ENCODE measurements at places on chromosomes 3 and 15.

DNA sequence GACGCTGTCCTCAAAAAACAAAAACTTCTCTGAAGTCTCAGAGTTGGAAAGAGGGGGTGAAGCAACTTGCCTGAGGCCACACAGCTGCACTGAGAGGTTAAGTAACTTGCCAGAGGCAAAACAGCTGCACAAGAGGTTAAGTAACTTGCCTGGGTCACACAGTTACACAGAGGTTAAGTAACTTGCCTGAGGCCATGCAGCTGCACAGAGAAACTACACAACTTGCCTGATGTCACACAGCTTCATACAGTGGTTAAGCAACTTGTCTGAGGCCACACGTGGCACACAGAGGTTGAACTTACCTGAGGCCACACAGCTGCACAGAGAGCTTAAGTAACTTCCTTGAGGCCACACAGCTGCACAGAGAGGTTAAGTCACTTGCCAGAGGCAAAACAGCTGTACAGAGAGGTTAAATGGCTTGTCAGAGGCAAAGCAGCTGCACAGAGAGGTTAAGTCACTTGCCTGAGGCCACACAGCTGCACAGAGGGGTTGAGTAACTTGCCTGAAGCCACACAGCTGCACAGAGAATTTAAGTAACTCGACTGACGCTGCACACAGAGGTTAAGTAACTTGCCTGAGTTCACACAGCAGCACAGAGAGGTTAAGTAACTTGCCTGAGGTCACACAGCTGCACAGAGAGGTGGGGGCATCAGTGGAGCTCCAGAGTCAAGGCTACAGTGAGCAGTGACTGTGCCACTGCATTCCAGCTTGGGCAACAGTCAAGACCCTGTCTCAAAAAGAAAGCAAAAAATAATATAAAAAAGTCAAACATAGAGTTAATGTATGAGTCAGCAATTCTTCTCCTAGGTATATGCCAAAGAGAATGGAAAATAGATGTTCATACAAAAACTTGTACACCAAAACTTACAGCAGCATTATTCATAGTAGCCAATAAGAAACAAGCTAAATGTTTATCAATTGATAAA is 12.0 kb upstream of the ACAD9 start:
- no peak for DNase-seq

DNA sequence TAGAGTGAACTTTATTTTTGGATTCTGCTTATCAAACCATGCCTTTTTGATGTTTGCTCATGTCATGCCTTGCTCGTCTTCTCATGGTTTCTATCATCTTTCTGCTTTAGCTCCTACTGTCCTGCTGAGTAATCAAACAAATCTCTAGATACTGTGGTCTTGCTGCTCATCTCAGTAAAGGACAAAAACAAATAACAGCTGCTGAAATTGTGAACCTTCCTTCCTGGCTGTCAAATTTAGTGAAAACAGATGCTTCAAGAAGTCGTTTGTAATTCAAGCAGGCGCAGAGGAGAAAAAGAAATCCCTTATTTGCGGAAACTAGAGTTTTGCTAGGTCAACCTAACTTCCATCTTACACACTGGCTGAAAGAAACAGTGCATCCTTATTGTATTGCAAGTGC is 616.1 kb upstream of the ALCAM start:
- DNase-seq = no peak

DNA sequence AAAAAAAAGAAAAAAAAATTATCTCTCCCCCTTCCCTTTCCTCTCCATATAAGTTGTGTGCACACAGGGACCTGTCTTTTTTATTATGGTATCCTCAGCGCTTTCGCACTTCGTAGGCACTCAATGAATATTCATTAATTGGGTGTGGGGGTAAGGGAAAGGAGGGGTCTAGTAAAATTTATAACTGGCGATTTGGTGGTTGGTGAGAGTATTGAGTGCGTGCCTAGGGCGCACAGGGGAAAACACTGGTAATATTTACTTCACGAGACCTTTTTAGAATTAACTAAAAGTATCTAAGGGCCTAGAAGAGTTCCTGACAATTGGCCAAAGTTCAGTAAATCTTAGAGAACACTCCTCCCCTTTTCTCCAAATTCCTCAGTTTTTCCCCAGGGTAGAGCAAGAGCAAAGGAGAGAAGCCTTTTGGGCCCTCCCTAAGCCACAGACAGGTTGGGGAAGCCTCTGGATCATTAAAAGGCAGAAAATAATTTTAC is 25.7 kb downstream of the TYRO3 start:
- no peak for DNase-seq

- no peak for DNase-seq
These were observed 577.9 kb upstream of the EPHA6 start for GRCh38 chr3:96236522-96236921.

- DNase-seq = no peak
These were observed 10.5 kb upstream of the BUB1B start for GRCh38 chr15:40150163-40150925.

- no peak for DNase-seq
These were observed 516.7 kb upstream of the MDFIC2 start for GRCh38 chr3:70829092-70829491.

DNA sequence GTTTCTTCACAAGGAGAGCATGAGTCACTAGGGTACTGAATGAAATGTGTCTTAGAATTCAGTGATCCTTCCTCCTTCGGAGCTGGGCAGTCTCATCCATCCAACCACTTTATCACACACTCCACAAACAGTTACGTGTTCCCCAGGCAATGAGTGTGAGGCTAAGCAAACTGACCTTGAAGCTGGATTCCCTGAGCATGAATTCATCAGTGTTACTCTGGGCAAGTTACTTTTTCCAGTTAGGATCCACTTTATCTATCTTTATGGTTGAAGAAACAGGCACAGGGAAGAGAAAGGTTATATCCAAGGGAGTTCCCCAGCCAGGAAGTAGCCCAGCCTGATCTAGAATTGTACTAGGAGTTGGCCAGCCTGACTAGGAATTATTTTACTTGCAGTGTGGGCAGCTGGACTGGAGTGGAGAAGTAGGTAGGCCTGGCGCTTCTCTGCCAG is 17.1 kb upstream of the GCNT3 start:
- DNase-seq = no peak

DNA sequence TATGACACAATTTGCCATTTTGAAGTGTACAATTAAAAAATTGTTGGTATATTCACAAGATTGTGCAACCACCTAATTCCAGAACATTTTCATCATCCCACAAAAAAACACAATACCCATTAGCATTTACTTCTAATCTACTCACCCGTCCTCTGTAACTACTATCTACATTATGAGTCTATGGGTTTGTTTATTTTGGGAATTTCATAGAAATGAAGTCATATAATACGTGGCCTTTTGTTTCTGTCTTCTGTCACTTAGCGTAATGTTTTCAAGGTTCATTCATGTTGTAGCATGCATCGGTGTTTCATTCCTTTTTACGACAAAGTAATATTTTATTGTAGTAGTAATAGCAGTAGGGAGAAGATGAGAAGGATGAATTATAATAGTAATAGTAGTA is 55.2 kb upstream of the CNTN6 start:
- DNase-seq = no peak

DNA sequence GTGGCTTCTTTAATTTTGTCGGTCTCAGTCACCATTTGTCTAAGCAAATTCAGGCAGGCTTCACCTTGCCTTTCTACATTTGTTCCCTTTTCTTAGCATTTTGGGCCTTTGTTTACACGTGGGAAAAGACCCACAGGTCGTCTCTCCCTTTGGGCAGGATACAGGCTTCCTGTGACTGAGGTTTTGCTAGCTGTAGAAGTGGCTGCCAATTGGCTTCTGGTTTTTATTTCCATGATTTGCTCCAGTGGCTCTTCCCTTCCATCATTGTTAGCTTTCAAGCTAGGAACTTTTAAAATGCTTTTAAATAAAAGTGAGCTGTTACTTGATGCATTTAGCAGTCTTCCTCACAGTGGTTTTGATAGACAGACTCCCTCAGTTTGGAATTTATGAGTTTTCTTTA is 37.3 kb downstream of the MLH1 start:
- DNase-seq = no peak

DNA sequence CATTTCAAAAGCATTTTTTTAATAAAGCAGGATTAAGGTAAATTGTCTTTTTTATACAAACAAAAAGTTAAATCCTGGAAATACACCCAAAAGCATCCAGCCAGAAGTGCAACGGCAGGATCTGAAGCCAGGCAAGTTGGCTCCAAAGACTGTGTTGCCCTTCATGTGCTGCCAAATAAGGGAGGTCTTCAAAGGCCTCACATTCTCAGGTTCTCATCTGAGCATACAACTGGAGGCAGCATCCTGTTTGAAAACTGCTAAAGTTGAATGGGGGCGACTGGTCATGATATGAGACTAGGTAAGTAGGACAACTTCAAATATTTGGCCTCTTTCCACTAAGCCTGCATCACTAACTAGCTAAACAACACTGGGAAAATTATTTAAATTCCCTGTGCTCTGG is 52.2 kb downstream of the IMPG2 start:
- no peak for DNase-seq

Measured in NCI-H2029 treated with DMSO at 0.1 percent for 48 hours (cell line).